Stomach (tissue), 19 donors: ENCODE measurements at places on chromosomes 2 and 18. TPM values are rescaled to one million over a fixed set of nuclear protein-coding genes. Genes with fewer than 3 reads are reported as not detected.
A peak's percentile ranks its signal among the peaks of the same experiment; 100 is the strongest.

The SLC4A5 gene
- total RNA-seq: not detected

- peaks cover 24% of the 10 kb centered on the region for H3K4me1 ChIP-seq
- no peak for DNase-seq
- H3K4me3 ChIP-seq: no peak overlapping the region
- H3K27ac ChIP-seq: no peak overlapping the region
- H3K36me3 ChIP-seq: no peaks in the 10 kb centered on the region
Measured at GRCh38 chr2:152426801-152427200, 91.8 kb downstream of the FMNL2 start.

- H3K27ac ChIP-seq: no peak overlapping the region
- no peak overlapping the region for H3K4me3 ChIP-seq
- H3K4me1 ChIP-seq: no peaks in the 10 kb centered on the region
- no peak for DNase-seq
Measured at GRCh38 chr2:239000500-239001073, 152.7 kb downstream of the TWIST2 start.

- H3K27ac ChIP-seq: no peak overlapping the region
- H3K27me3 ChIP-seq: no peaks in the 10 kb centered on the region
- H3K4me3 ChIP-seq: no peak overlapping the region
- DNase-seq: no peak
- H3K4me1 ChIP-seq: peaks cover 38% of the 10 kb centered on the region
- no peaks in the 10 kb centered on the region for H3K36me3 ChIP-seq
Measured at GRCh38 chr2:43420389-43420801, 175.4 kb downstream of the THADA start.

DNA sequence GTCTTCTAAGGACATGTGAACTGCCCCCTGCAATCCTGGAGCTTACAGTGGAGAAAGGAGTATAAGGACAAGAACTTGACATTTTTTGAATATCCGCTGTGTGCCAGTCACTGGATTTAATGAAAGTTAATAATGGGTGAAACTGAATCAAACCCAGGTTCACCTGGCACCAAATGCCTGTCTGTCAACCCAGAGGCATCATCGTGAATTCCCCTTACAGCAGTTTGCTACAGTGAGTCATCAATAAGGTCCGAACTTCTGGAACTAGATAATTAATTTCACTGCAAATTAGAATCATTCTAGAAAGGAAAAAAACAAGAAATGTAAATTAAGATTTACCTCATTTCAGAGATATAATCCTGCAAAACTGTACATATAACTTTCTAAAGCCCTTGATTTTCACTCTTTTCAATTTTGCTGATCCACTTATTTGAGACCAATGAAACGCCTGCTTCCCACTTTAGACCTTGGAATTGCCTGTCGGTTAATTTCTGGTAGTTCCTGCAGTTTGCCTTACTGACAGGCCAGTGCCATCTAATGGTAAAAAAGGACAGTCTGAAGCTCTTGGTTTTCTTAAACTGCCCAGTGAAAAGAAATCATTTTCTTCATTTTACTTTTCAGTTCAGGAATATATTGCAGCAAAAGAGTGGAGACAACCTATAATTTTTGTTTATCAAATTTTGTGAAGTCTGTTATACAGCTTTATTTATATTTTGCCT is 8.2 kb downstream of the DSG2 start:
- no peak overlapping the region for H3K4me3 ChIP-seq
- no peaks in the 10 kb centered on the region for H3K4me1 ChIP-seq
- H3K36me3 ChIP-seq: no peaks in the 10 kb centered on the region
- peaks cover 4% of the 10 kb centered on the region for H3K27me3 ChIP-seq

- DNase-seq: no peak
- no peaks in the 10 kb centered on the region for H3K36me3 ChIP-seq
- no peak overlapping the region for H3K27ac ChIP-seq
- H3K4me1 ChIP-seq: no peaks in the 10 kb centered on the region
Measured at GRCh38 chr18:40208958-40209357, 1746.1 kb upstream of the PIK3C3 start.

The SKOR2 gene
- not detected for total RNA-seq

The VWC2L gene
- not detected for total RNA-seq

- no peak for DNase-seq
- peak overlapping the region; percentile 32 for H3K27ac ChIP-seq
- no peaks in the 10 kb centered on the region for H3K36me3 ChIP-seq
- no peaks in the 10 kb centered on the region for H3K27me3 ChIP-seq
Measured at GRCh38 chr2:191148791-191149190, 2.0 kb downstream of the STAT4 start.

- no peaks in the 10 kb centered on the region for H3K27me3 ChIP-seq
- H3K4me1 ChIP-seq: peaks cover 11% of the 10 kb centered on the region
- no peak for DNase-seq
- no peaks in the 10 kb centered on the region for H3K36me3 ChIP-seq
Measured at GRCh38 chr2:33051586-33052360, 105.0 kb downstream of the LTBP1 start.

The CNNM3 gene
- total RNA-seq: 23.5 TPM

DNA sequence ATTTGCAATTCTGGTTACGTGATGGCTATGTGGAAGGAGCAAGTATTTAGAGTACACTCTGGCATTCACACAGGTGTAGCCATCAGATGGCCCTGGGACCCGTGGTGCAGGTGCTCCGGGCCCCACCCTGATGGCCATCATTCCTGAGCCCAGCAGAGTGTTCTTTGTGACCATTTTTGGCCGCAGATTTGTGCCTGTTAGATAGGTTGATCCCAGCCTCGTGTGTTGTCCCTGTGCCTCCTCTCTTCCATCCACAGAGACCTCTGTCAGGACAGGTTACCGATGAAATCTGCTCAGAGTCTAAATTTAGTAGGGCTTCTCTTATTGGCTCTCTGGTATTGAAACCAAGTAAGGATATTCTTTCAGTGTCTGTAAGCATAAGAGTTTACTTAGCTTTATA is 33.9 kb downstream of the MAPRE2 start:
- no peaks in the 10 kb centered on the region for H3K27me3 ChIP-seq
- peaks cover 26% of the 10 kb centered on the region for H3K36me3 ChIP-seq
- H3K27ac ChIP-seq: no peak overlapping the region
- peaks cover 8% of the 10 kb centered on the region for H3K4me1 ChIP-seq
- no peak overlapping the region for H3K4me3 ChIP-seq

DNA sequence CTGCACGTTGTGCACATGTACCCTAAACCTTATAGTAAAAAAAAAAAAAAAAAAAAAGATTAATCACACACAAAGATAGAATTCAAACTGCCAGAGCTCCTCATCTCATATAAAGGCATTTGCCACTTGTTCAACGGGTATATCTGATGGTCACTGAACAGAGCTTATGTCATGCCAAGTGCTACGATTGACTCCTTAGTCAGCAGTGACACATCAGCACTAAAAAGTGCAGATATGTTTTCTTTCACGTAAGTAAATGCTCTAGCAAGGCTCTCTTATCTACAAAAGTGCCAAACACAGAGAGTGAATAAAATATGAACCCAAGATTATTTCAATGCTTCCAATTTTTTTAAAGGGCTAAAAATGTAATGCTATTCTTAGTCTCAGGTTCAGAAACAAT is 1.1 kb downstream of the LMAN1 start:
- no peak overlapping the region for H3K27ac ChIP-seq
- no peak for DNase-seq
- H3K36me3 ChIP-seq: peaks cover 28% of the 10 kb centered on the region
- peak overlapping the region; percentile 95 for H3K4me3 ChIP-seq
- H3K4me1 ChIP-seq: peaks cover 54% of the 10 kb centered on the region

The TUBA4B gene
- not detected for total RNA-seq

The LYPD1 gene
- not detected for total RNA-seq

The UGT1A10 gene
- 2.0 TPM for total RNA-seq

The C2orf80 gene
- not detected for total RNA-seq

DNA sequence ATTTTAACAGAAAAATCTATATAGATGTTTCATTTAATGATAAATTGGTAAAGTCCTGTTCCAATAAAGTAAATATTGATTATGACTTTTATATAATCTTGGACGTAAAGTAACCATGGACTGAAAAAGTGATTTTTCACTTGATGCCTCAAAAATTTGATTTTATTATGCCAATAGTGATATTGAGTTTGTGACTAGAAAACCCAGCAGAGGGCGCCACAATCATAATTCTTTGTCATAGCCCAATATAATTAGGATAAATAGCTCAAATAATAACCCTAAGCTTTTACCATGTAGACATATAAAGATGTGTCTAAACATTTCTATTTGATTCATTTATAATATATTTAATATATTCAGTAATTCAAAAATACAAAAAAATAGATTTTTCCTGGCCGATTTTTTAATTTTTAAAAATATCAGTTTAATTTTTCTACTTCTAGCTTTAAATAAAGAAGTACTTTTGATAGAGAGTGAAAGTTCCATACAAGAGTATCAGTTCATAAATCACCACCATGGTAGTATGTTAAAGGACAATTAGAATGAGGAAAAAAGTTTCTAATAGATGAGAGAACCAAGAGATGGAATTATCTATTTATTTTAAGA is 30.7 kb downstream of the CAMKMT start:
- H3K4me1 ChIP-seq: no peaks in the 10 kb centered on the region
- H3K27me3 ChIP-seq: no peaks in the 10 kb centered on the region
- H3K36me3 ChIP-seq: no peaks in the 10 kb centered on the region
- no peak overlapping the region for H3K27ac ChIP-seq
- H3K4me3 ChIP-seq: no peak overlapping the region

GRCh38 chr18:47872426-47872825 is 58.0 kb downstream of the SMAD2 start:
- DNase-seq: no peak
- no peak overlapping the region for H3K4me3 ChIP-seq
- peaks cover 5% of the 10 kb centered on the region for H3K4me1 ChIP-seq
- H3K27me3 ChIP-seq: no peaks in the 10 kb centered on the region

DNA sequence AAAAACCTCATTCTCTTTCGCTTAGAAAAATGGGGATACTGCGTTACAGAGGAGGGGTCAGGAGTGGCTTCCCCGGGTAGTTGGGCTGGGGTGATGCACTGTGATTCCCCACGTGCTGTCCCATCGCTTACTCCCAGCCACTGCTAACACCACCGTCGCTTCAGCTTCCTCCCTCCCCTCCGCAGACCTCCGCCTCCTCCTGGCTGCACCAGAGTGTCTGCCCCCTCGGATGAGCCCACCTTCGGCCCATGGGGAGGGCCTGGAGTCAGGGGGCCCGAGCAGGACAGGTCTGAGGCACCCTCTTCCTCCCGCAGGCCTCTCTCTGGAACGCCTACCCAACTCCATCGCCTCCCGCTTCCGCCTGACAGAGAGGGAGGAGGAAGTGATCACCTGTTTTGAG is 59.1 kb upstream of the MCFD2 start:
- H3K27me3 ChIP-seq: no peaks in the 10 kb centered on the region
- H3K27ac ChIP-seq: no peak overlapping the region
- H3K4me1 ChIP-seq: peaks cover 14% of the 10 kb centered on the region
- no peak for DNase-seq

- no peaks in the 10 kb centered on the region for H3K27me3 ChIP-seq
- no peak for DNase-seq
- no peaks in the 10 kb centered on the region for H3K4me1 ChIP-seq
- no peak overlapping the region for H3K4me3 ChIP-seq
- H3K36me3 ChIP-seq: no peaks in the 10 kb centered on the region
Measured at GRCh38 chr2:166643980-166644379, 149.9 kb upstream of the SCN7A start.

DNA sequence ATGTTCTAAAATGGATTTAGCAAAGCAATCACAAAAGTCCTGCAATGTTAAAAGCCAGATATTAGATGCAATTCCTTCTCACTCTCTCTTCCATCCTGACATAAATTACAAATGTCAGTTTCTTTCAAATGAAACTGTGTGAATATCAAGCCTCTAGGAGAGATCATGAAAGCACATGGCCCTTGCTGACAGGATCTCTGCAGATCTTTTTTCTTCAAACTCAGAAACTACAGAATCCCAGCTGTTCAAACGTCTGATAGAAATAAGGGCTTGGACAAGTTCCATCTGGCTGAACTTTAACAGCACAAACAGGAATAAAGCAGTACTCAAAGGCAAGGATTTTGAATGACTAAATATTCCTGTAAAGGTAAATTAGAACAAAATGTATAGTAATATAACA is 47.6 kb downstream of the PDE1A start:
- no peak for DNase-seq
- no peaks in the 10 kb centered on the region for H3K4me1 ChIP-seq
- H3K27me3 ChIP-seq: no peaks in the 10 kb centered on the region
- no peaks in the 10 kb centered on the region for H3K36me3 ChIP-seq

DNA sequence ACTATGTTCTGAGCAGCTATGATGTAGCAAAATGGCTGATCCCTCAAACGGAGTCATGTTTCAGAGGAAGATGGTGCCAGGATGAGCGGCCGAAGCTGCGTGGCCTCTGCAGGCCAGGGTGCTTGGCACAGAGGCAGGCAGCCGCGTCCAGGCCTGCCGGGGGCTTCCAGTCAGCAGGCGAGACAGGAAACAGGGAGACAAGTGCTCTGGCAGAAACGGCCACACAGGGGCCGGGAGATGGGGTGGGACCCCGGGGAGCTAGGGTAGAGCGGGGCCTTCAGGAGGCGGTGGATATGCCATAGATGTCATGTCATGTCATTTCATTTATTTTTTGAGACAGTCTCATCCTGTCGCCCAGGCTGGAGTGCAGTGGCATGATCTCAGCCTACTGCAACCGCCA is 50.7 kb downstream of the EIPR1 start:
- H3K27ac ChIP-seq: no peak overlapping the region
- peaks cover 21% of the 10 kb centered on the region for H3K36me3 ChIP-seq
- H3K4me1 ChIP-seq: no peaks in the 10 kb centered on the region
- DNase-seq: no peak

DNA sequence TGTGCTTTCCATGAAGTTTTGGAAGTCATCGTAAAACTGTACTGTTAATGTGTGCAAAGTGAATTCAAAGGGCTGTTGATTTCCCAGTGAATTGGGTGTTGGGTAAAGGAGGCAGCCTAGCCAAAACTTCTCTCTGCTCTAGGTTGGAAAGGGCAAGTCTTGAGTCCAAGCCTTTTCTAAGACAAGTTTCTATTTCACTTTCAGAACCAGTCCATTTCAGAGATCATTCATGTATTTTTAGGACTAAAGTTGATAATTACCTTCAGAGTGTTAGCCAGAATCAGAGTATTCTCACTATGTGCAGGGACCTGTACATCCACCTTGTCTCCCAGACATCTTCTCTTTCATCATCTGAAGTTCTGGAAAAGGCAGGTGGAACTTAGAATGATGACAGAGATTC is 636.1 kb upstream of the KLHL29 start:
- no peaks in the 10 kb centered on the region for H3K4me1 ChIP-seq
- no peaks in the 10 kb centered on the region for H3K36me3 ChIP-seq
- H3K4me3 ChIP-seq: no peak overlapping the region
- no peaks in the 10 kb centered on the region for H3K27me3 ChIP-seq
